ENCODE measurements at places on chromosomes 13 and 19.

GRCh38 chr13:109725297-109725696, 61.1 kb downstream of the IRS2 start:
- H3K36me3 ChIP-seq, result peaks cover 56% of the 10 kb centered on the region
- no peaks in the 10 kb centered on the region for H3K27me3 ChIP-seq
- peaks cover 91% of the 10 kb centered on the region for H3K4me1 ChIP-seq
- peak overlapping the region; percentile 35 for H3K4me3 ChIP-seq

DNA sequence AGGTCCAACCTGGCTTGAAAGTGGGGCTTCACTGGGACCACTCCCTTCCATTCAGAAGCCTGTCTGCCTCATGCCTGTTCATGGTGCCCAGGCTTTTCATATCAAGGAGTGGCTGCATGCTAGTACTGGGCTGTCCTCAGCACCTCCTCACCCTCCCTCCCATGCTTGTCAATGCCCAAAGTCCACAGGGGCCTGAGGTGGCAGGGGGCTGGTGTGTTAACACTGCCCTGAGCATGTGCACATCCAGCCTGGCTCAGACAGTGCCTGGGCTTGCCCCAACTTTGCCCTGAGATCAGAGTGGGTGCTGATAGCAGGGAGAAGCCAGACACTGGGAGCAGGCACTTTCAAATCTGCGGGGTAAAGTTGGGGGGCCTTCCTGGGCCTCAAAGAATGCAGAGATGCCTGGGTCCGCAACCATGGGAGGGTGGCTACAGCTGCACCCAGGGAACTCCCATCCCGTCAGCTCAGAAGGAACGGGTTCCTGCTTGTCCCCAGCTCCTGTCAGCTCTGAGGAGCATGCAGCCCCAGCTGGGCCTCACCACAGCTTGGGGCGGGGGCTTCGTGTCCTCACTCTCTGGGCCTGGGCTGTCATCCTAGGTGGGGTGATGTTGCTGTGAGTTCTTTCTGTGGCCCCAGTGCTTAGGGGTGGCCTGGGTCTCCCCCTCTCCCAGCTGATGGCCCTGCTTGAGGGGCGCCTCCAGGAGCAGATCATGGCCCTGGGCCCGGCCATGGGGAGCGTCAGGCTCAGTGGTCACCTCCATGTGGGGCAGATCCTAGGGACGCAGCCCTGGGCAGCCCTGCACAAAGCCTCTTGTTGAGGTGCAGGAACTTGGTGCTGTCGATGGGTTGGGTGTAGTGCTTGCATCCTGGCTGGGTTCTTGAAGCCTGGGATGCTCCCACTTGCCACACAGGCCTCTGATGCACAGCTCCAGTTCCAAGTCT, 830.6 kb upstream of the SLITRK5 start:
- H3K27me3 ChIP-seq, result no peaks in the 10 kb centered on the region
- H3K4me1 ChIP-seq, result no peaks in the 10 kb centered on the region
- no peak overlapping the region for H3K27ac ChIP-seq

DNA sequence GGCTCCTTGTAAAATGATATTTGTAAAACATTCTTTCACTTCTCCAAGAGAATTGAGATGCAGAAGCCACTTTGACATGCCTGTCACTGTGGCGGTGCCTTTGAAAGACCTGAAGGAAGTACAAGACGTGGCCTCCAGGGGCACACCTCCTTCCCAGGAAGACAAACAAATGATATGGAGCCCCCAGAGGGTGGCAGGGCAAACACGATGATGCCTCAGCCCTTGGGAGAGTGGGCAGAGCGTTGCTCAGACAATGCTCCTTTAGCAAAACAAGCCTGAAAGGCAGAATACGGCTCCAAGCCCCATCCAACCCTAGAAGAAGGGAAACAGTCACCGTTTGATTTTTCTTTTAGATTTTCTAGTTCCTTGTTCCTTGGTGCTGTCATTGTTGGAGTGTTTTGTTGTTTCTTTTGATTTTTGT, 9.2 kb upstream of the ATP12A start:
- H3K4me3 ChIP-seq, result no peak overlapping the region
- peak; percentile 15 for DNase-seq
- H3K27ac ChIP-seq, result no peak overlapping the region

DNA sequence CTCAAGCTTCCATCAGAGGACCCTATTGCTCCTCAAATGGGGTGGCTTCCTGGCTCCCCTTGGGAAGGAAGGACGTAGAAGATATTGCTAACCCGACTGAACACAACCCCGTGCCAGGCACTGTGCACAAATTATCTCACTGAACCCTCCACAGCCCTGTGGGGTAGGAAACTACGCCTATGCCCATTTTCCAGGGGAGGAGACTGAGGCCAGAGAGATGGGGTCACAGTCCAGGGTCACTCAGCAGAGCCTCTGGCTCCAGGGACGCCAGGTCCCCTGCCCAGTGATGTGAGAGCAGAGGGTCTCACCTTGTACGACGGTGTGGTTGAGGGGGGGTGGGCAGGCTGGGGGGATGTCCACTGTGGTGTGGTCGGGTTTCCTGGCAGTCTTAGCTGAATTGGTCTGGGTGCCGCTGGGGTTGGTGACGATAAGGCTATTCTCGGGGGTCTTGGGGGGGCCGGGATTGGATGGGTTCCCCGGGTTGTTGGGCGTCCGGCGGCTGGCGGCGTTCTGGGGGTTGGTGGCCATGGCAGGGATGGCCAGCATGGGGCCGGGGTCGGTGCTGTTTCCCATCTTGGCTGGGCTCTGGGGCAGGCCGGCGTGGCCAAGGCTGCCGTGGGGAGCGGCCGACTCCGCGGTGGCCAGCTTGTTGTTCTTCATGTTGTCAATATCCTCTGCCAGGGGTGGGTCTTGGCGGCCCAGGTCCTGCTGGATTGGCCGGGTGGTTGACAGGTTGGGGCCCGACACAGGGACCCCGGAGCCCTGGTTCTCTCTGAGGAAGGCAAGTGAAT, 136.2 kb downstream of the IER2 start:
- no peaks in the 10 kb centered on the region for H3K4me1 ChIP-seq
- no peak for DNase-seq
- H3K27ac ChIP-seq, result no peak overlapping the region
- no peaks in the 10 kb centered on the region for H3K36me3 ChIP-seq

GRCh38 chr13:41077475-41077874, 16.2 kb downstream of the WBP4 start:
- H3K27ac ChIP-seq, result no peak overlapping the region
- peaks cover 55% of the 10 kb centered on the region for H3K36me3 ChIP-seq
- no peaks in the 10 kb centered on the region for H3K27me3 ChIP-seq
- DNase-seq, result no peak
- H3K4me1 ChIP-seq, result no peaks in the 10 kb centered on the region
- H3K4me3 ChIP-seq, result no peak overlapping the region

- H3K4me1 ChIP-seq, result 0 out of 2 replicates have a peak, but pooled peaks cover 3% of the 10 kb centered on the region
- peaks cover 11% of the 10 kb centered on the region for H3K27me3 ChIP-seq
- H3K36me3 ChIP-seq, result no peaks in the 10 kb centered on the region
- peak; percentile 31 for DNase-seq
- no peak overlapping the region for H3K4me3 ChIP-seq
Measured at GRCh38 chr19:29587518-29587986, 18.5 kb upstream of the POP4 start.

- DNase-seq, result no peak
- no peaks in the 10 kb centered on the region for H3K27me3 ChIP-seq
- H3K4me3 ChIP-seq, result no peak overlapping the region
- H3K27ac ChIP-seq, result no peak overlapping the region
- no peaks in the 10 kb centered on the region for H3K36me3 ChIP-seq
Measured at GRCh38 chr19:22608441-22608840, 25.7 kb upstream of the ZNF492 start.

DNA sequence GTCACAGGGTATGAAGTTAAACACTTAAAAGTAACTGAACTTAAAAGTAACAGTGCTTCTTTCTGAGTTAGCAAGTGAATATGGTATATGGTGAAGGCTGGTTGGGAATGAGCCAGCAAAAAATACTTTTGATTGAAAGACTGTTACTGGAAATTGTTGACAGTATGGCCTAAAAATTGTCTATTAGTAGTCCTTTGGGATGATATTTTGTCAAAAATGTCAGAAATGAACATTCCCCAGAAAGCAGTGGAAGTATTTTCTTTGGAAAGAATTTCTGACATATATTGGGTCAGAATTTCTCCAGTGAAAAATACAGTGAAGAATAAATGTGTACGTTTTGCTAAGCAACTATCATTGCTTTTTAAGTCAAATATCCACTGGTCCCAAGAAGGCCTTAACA, 860.5 kb downstream of the PCDH9 start:
- no peak overlapping the region for H3K4me3 ChIP-seq
- no peaks in the 10 kb centered on the region for H3K4me1 ChIP-seq
- H3K36me3 ChIP-seq, result no peaks in the 10 kb centered on the region

GRCh38 chr13:73355134-73355533, 296.3 kb downstream of the KLF5 start:
- DNase-seq, result no peak
- no peaks in the 10 kb centered on the region for H3K27me3 ChIP-seq
- H3K4me1 ChIP-seq, result no peaks in the 10 kb centered on the region
- H3K36me3 ChIP-seq, result no peaks in the 10 kb centered on the region
- H3K4me3 ChIP-seq, result no peak overlapping the region
- H3K27ac ChIP-seq, result no peak overlapping the region

DNA sequence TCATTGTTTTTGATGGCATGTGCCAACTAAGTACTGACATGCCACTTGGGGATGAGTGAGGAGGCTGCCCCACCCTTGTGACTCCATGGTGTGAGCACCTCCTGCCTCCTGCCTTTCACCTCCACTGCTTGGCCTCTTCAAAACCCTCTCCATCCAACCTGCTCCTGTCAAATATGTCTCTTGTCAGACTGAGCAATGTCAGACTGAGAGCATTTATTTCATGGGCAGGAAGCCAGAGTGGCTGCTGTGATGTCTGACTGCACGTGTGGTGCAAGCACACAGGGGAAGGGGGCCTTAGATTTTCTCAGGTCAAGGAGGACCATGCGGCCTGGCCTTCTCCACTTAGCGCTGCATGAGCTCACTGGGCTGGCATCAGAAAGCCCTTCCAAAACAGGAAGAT, 68.3 kb downstream of the STARD13 start:
- no peak overlapping the region for H3K4me3 ChIP-seq
- H3K36me3 ChIP-seq, result no peaks in the 10 kb centered on the region
- H3K27ac ChIP-seq, result no peak overlapping the region
- no peaks in the 10 kb centered on the region for H3K27me3 ChIP-seq

GRCh38 chr13:36323951-36324566, 22.1 kb downstream of the SPART start:
- no peak overlapping the region for H3K4me3 ChIP-seq
- no peak for DNase-seq
- H3K27ac ChIP-seq, result no peak overlapping the region

DNA sequence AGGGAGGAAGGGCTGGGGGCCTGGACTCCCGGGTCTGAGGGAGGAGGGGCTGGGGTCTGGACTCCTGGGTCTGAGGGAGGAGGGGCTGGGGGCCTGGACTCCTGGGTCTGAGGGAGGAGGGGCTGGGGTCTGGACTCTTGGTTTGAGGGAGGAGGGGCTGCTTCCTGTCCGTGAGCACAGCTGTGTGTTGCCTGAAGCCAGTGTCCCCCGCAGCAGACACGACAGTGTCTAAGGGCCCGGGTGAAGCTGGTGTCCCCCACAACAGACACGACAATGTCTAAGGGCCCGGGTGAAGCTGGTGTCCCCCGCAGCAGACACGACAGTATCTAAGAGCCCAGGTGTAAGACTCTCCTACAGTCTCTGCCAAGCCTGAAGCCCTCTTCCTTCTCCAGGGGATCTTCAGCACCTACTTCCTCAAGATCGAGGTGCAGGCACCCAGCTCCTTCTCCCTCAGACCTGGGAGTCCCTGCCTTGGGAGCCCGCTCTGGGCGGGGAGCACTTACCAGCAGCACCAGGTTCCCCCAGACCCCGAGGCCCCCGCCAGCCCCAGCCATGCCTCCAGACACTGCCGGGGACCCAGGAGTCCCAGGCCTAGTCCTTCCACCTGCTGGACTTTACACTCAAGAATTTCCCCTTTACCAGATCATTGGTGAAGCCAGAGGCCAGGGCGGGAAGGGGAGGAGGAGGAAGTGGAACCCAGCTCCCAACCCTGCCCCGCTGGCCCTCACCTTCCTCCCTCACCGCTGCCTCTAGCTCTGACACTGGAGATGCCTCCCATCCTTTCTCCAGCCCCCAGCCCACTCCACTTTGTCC, at the start of gene PTPRH:
Gene PTPRH (minus strand): TSS at position 622 of the 813 bp plus-strand sequence. CDS start 68 bp downstream, at position 554.
- DNase-seq, result no peak
- no peaks in the 10 kb centered on the region for H3K4me1 ChIP-seq
- no peaks in the 10 kb centered on the region for H3K36me3 ChIP-seq
- no peaks in the 10 kb centered on the region for H3K27me3 ChIP-seq
- no peak within 1 kb of the TSS for H3K27ac ChIP-seq
- no peak within 1 kb of the TSS for H3K4me3 ChIP-seq
